Activated naive CD4-positive, alpha-beta T cell treated with anti-CD3 and anti-CD28 coated beads for 36 hours (primary cell): ENCODE measurements at places on chromosomes 2 and 18. TPM values are rescaled to one million over a fixed set of nuclear protein-coding genes. Genes with fewer than 3 reads are reported as not detected.

Gene SULT1C2
- not detected for total RNA-seq

GRCh38 chr18:32775628-32776027 is 2.8 kb upstream of the KLHL14 start:
- peaks cover 9% of the 10 kb centered on the region for H3K4me1 ChIP-seq
- DNase-seq, result no peak
- no peak overlapping the region for H3K4me3 ChIP-seq
- H3K36me3 ChIP-seq, result no peaks in the 10 kb centered on the region
- no peak overlapping the region for H3K27ac ChIP-seq

Gene SPTBN1
- 103 TPM for total RNA-seq

Gene ACADL
- total RNA-seq, result not detected

Gene KLF7
- total RNA-seq, result 32.2 TPM

Gene RGPD8
- 13.0 TPM for total RNA-seq

DNA sequence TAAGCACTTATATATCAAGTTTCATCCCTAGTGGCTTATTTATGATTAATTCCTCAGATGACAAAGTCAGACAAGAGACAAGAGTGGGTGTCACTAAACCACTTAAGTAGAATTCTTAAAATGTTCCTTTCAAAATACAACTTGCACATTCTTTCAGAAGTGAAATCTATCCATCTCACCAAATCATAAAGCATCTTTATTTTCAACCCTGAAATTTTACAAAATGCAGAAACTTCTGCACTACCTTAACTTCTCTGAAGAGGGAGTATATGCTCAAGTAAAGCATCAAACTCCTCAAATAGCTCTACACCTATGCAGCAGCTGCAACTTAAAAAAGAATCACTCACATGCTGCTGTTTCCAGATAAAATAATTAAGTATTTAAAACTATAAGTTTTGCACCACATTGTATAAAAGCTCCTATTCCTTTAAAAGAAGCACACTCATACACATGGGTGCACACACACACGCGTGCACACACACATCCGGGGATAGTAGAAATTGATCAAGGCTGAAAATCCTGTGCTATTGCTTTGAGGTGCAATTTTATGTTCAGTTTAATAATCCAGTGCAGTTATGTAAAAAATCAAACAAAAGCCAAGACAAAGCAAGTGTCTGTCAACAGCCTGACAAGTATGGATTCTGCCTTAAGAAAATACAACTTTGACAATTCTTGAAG is 244.5 kb downstream of the TCF4 start:
- no peaks in the 10 kb centered on the region for H3K36me3 ChIP-seq
- H3K27me3 ChIP-seq, result peaks cover 5% of the 10 kb centered on the region
- no peak overlapping the region for H3K27ac ChIP-seq
- no peak overlapping the region for H3K4me3 ChIP-seq
- no peak for DNase-seq

GRCh38 chr2:68721482-68722101 is 13.0 kb upstream of the ARHGAP25 start:
- peak overlapping the region; percentile 87 for H3K27ac ChIP-seq
- no peaks in the 10 kb centered on the region for H3K36me3 ChIP-seq
- H3K4me1 ChIP-seq, result peaks cover 82% of the 10 kb centered on the region
- DNase-seq, result peak; percentile 62

Gene GATA6
- not detected for total RNA-seq

DNA sequence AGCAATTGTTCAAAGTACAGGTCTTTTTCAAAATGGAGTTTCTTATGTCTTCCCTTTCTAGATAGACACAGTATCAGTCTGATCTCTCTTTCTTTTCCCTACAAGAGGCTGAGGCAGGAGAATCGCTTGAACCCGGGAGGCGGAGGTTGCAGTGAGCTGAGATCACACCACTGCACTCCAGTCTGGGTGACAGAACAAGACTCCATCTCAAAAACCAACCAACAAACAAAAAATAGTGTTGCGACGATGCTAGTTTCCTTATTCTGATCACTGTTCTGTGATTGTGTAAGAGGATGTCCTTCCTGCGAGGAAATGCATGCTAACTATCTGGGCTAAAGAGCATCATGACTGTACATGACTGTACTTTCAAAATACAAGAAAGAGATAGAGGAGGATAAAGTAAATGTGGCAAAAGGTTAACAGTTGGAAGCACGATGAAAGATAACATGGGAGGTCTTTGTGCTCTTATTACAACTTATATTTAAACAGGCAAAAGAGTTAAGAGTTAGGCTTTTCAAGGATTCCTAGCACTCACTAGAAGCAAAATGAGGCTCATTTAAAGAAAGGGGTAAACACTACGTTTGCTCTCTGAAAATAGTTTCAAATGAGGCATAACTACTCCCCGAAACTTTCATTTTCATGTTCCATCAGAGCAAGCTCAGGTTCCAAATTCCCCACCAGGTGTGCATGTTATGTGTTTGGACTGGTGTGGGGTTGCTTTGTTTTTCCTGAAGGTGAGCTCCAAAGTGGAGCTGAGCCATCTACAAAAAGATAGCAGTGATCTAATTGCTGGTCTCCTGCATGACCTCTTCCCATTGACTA is 23.8 kb downstream of the SOWAHC start:
- H3K27ac ChIP-seq, result peak overlapping the region; percentile 76
- H3K36me3 ChIP-seq, result no peaks in the 10 kb centered on the region
- H3K4me1 ChIP-seq, result peaks cover 11% of the 10 kb centered on the region
- peak; percentile 9 for DNase-seq
- H3K27me3 ChIP-seq, result no peaks in the 10 kb centered on the region

GRCh38 chr18:6406075-6406909 is 8.4 kb downstream of the L3MBTL4 start:
- H3K4me3 ChIP-seq, result no peak overlapping the region
- H3K27me3 ChIP-seq, result peaks cover 2% of the 10 kb centered on the region
- DNase-seq, result no peak
- H3K4me1 ChIP-seq, result no peaks in the 10 kb centered on the region
- no peak overlapping the region for H3K27ac ChIP-seq

- H3K4me1 ChIP-seq, result no peaks in the 10 kb centered on the region
- H3K27me3 ChIP-seq, result no peaks in the 10 kb centered on the region
- H3K27ac ChIP-seq, result no peak overlapping the region
- H3K4me3 ChIP-seq, result no peak overlapping the region
- no peaks in the 10 kb centered on the region for H3K36me3 ChIP-seq
Observed at GRCh38 chr18:58180738-58181353, 136.8 kb downstream of the NEDD4L start.

Gene FOXD4L1
- not detected for total RNA-seq
